ENCODE measurements at places on chromosomes 6 and 20.

- no peak for DNase-seq
Observed at GRCh38 chr6:36688063-36688738, 9.4 kb upstream of the RAB44 start.

DNA sequence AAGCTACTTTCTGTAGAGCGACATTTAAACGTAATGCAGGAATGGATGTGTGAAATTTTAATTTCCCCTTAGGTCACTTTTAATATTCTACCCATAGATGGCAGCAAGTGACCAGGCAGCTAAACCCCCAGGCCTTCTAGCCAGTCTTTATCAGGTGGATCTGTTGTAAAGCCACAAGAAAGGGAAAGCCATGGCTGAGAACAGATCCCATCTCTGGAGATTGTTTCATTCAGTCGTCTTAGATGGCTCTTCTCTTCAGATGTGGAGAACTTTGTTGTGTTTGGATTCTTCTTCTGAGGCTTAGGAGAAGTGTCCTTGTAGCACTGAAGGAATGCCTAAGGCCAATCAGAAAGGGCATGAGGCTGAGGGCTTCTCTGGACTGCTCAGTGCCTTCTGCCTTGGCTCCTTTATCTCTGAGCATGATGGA lies 15.8 kb upstream of the RNF182 start:
- DNase-seq, result no peak

- no peak for DNase-seq
Observed at GRCh38 chr6:105884011-105884410, 202.1 kb upstream of the PRDM1 start.

GRCh38 chr6:119043265-119043664 lies 35.2 kb downstream of the FAM184A start:
- DNase-seq, result no peak

DNA sequence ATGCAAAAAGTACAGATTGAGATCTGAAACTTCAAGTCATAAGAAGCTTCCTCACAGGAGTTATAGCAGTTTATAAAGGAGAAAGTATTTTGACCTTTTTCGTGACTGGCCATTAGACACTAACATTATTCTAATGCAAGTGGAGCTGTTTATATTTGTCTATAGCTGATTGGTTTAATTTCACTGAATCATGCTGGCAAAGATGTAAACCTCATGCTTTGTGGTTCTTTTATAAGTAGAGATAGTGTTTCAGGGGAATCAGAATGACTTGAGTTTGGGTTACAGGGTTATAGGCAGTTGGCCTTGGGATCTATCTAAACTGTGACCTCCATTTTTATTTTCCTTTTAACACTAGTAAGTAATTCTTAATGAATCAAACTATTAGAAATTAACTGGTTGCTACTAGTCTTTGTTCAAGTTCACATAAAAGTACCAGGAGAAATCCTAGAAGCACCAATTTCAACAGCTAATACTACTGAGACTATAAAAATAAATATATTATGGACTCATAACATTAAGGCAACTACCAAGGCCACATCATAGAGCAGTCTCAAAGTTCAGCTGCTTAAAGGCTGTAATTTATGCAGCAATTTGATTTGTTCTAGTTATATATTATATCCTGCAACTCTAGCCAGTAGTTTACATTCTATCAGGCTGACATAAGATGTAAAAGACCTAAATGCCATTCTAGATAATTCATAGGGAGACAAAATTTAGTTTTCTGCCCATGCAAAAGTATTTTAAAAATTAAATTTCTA lies 94.0 kb downstream of the RNGTT start:
- DNase-seq, result no peak

GRCh38 chr6:36349240-36349639 lies 12.6 kb upstream of the BNIP5 start:
- DNase-seq, result no peak

DNA sequence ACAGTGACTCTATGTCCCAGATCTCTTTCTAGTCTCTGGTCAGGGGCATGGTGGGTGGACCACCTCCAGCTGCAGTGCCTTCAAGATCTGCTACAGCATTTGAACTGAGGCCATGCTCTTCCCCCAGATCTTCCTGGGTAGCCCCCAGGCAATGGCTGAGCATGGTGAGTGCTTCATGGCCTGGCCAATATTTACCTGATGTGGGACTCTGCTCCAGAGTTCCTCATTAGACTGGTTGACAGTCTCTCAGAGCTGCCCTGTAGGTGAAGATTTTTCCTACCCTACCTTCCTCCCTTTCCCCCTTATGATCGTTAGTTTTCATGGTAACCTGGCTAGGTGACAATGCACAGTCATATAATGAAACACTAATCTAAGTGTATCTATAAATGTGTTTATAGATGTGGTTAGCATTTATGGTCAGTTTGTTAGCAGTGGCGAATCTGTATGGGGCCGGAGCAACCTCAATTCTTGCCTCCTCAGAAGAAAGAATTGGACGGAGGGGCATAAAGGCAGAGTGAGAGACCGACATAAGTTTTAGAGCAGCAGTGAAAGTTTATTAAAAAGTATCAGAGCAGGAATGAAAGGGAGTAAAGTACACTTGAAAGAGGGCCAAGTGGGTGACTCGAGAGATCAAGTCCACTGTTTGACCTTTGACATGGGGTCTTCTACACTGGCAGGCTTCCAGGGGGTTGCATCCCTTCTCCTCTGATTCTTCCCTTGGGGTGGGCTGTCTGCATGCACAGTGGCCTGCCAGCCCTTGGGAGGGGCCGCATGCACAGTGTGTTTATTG lies 256.3 kb downstream of the CD83 start:
- no peak for DNase-seq

DNA sequence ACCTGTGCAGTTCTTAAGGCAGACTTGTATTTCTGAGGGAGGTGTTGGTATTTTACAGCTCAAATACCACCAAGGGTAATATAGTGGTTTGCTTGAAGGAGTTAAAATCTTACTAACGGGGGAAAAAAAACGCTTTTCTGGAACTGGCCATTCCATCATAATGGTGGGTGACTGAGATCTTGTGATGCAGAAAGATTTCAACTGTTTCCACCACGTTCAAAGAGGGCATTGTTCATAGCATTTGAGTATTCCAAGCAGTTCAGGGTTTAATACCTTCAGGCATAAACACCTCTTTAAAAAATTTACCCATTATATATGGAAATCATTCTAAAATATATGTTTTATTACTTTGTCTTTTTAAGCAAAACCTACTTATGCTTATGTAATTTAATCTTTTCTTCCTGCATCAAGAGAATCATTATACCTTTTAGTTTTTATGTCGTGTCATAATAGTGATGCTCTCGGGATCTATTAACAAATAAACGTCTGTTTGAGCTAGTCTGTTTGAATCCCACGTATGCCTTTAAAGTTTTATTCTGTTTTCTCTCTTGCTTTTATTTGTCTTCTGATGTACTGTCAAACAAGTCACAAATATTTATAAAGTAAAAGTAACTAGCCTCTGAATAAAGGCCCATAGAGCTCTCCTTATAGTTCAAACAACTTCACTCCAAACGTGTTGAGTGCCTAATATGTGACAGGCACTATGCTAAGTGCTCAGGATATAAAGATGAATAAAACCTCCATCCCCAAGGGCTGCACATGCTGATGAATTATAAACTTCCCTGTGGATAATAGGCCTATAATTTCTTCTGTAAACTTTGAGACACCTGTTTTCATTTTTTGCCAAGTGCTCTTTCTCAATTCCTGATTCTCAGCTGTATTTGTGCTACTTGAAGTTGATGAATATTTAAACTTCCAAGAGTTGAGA lies 298.8 kb upstream of the FERMT1 start:
- DNase-seq, result peak; percentile 85

DNA sequence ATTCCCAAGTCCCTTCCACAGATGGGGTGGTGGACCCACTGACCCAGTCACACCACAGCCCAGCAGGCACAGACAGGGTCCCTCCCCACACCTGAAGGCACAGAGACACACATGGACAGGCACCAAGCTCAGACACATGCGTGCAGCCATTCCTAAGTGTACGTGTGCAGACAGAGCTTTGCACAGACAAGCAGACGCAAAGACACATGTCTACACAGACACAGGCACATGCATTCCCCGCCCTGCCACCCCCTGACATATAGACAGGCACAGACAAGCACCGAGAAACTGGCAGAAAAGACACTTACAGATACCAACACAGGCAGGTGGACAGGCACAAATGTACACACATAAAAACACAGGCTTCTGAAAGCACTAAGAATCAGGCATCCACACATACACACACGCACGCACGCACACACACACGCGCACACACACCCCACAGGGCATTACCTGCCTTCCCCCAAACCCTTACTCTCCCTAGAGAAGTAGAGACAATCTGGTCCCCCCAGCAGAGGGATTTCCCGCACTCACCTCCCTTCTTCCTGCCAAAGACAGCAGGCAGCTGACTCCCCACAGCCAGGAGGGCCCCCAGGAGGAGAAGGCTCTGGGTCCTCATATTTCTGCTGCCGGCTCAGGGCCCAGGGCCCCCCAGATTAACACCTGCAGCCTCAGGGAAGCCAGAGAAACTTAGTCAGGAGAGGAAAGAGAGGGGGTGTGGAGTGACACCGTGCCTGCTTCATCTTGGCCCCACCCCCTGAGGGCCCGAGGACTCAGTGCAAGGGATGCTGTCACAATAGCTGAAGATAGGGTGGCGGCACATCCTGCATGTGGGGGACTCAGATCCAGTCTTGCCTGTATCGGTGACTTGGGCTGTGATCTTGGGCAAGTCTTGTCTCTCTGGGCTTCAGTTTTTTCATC lies at the start of gene WFDC5:
WFDC5 (minus strand) TSS at position 710 of the 921 bp plus-strand sequence; CDS start at position 619, 91 bp downstream.
- no peak for DNase-seq

GRCh38 chr6:1230281-1230680 lies 81.6 kb upstream of the FOXQ1 start:
- no peak for DNase-seq

DNA sequence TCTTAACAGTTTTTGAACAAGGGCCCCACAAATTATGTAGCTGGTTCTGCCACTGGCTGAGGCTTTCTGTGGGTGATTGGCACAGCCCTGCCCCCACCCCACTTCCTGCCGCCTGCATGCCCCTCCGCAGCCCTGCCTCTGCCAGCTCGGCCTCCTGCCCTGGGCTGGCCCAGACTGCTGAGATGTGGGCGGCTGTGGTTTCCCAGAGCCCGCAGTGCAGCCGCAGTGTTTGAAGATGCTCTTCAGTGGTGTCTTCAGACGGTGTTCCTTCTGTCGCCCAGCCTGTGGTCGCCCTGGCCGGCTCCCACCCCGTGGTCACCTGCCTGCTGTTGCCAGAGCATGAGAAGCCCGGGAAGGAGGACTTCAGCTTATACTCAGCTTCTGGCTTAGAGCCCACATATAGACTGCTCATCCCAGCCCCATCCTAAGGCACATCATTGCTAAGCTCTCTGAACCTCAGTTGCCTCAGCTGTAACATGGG lies 154.3 kb downstream of the VEGFA start:
- no peak for DNase-seq

DNA sequence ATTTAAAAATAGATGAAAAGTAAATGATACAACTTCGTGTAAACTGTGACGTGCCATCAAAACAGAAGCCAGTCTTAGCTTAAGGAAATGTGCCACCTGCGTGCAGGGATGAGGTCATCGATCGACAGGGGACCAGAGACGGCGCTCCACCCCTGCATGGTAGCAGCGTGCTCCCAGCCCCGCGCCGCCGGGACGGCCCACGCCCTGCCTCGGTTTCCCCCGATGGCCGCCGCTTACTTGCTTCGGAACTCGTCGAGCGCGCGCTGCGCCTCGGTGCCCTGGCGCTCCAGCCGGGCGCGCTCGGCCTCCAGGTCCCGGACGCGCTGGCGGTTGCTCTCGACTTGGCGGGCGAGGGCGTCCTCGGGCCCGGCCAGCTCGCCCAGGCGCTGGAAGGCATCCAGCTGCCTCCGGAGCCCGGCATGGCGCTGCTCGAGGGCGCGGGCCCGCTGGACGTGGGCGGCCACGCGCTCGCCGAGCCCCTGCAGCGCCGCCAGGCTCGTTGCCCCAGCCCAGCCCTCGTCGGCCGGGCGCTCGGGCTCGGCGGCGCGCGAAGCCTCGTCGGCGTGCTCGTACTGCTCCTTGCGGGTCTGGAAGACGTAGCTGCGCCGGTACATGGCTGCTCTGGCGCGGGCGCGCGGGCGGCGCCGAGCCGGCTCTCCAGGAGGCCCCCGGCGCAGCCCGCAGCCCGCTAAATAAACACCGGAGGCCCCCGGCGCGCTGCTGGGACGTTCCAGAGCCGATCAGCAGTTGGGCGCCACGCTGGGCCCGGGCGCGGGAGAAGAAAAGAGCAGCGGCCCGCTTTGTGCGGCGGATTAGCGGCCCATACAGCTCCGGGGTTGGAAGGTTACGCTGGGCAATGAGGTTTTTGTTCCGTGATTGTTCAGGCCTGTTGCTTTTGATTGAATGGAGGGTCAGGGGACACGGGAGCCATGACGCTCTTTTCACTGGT lies at the start of gene BFSP1:
BFSP1 (minus strand) TSS at position 664 of the 949 bp plus-strand sequence; CDS start at position 614, 50 bp downstream.
- no peak for DNase-seq

- DNase-seq, result no peak
Observed at GRCh38 chr6:122727244-122727643, 52.3 kb upstream of the FABP7 start.

- DNase-seq, result no peak
Observed at GRCh38 chr6:6565488-6565887, 23.0 kb upstream of the LY86 start.

DNA sequence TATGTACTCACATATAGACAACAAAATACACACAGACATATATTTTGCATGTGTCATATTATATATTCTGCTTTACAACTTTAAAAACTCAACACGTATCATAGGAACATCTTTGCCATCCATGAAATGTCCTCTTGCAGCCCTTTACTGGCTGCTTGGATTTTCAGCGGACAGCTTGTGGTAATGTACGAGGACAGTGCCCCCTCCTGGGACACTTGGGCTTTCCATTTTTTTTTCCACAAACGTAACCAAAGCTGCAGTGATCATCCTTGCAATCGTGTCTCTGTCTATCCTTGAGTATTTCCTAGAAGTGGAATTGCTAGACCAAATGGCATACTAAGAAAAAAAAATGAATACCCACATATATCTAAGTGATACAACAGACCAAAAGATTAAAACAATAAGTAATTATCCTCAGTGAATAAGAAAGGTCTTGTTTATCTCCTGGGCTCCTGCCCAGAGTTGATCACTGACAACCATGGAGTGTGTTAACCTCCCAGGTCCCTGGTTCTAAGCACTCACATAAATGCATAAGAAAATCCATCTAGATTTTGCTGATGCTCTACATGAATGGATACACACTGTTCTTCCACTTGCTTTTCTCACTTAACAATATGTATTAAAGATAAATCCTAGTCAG lies 18.1 kb downstream of the BPI start:
- DNase-seq, result no peak

GRCh38 chr6:27188885-27189418 lies 58.5 kb upstream of the PRSS16 start:
- DNase-seq, result peak; percentile 25

GRCh38 chr20:25493137-25493536 lies 85.7 kb downstream of the GINS1 start:
- DNase-seq, result no peak
